Midbrain (tissue), 1 donor: ENCODE measurements at places on chromosomes 7 and 10.

DNA sequence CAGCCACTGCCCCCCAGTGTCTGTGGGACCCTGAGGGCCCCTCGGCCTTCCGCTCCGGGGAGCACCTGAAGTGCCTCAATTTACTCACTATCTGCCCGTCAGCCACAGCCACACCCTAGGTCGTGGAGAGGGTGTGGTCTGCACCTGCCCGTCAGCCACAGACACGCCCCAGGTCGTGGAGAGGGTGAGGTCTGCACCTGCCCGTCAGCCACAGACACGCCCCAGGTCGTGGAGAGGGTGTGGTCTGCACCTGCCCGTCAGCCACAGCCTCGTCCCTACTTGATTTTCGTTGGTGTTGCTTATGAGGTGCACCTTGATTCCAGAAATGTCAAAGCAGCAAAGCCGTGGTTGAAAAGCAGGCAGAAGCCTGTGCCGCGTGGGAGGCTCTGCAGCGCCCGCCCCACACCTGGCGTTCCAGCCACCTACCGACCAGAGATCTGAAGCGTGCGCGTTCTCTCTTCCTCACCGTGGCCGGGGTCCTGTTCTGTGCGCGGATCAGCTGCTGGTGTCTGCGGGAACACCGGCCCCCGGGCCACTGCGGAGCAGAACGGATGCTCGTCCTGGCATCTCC is 101.6 kb downstream of the DYNC2I1 start:
- no peak for DNase-seq

- DNase-seq, result no peak
Observed at GRCh38 chr7:41244246-41244645, 458.6 kb downstream of the INHBA start.

DNA sequence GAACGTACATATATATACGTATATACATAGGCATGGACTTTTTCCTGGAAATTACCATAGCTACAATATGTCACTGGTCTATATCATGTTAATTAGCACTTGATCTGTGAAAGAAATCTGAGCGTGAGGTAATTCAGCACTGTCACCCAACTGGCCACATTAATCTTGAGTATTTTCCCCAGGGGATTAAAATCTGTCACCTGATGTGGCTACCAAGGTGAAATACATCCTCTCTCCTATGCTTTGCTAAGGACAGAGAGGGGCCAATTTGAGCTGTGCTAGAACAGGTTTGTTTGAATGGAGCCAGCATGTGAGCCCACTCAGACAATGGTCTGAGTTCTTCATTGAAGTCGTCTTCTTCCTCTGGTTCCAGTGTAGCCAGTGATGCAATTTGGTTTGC is 33.3 kb downstream of the CYCS start:
- DNase-seq, result no peak

DNA sequence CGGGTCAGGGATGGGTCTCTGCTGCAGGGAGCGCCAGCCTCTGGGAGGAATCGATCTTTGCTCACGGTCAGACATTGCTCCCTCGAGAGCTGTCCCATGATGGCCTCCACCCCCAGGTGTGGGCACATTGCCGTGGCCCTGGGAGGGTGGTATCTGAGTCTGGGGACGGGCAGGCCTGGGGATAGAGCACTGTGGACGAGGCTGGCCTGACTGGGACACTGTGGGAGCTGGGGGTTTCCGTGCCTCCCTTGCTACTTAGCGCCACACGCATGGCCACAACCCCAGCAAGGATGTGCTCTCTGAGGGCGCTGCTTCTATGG is 55.7 kb downstream of the JAKMIP3 start:
- DNase-seq, result no peak

GRCh38 chr10:3631291-3631690 is 153.7 kb downstream of the KLF6 start:
- no peak for DNase-seq

- DNase-seq, result peak; percentile 12
Observed at GRCh38 chr7:101885597-101885955, 68.2 kb downstream of the CUX1 start.

- no peak for DNase-seq
Observed at GRCh38 chr10:87559392-87559791, 54.7 kb downstream of the MINPP1 start.
